Stomach (tissue), 19 donors: ENCODE measurements at places on chromosomes 6 and 20.

DNA sequence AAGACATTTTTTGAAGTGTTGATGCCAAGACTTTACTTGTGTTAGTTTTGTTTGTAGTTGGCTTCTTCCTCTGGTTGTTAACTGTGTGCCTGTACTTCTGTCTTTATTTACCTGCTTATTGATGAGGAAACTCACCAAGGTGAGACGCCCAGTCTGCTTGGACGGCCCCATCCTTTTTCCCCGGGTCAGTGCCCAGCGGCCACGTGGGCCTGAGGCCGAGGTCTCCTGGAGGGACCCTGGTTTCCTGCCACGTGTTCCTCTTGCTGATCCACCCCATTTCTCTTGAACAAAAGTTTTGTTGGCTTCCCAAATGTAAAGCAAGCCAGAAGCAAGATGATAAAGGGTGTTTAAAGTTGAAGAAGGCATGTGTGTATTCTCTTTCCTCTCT, 24.8 kb downstream of the DUSP22 start:
- DNase-seq, result no peak

DNA sequence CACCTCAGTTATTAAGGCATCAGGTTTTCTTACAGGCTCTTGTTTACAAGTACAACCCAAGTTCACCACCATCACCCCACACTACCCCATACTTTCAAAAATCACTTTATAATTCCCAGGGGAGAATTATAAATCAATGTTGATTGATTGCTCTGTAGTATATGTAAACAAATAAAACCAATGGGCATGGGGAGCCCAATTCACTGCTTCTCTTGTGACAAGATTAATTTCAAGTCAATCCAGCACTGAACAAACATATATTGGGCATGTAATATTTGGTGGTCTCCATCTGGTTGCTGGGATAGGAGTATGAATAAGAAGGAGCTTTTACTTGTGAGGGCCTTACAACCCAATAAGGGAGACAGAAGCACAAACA, 95.8 kb downstream of the CLVS2 start:
- no peak for DNase-seq

- DNase-seq, result no peak
Observed at GRCh38 chr6:167807756-167808155, 19.0 kb upstream of the AFDN start.

DNA sequence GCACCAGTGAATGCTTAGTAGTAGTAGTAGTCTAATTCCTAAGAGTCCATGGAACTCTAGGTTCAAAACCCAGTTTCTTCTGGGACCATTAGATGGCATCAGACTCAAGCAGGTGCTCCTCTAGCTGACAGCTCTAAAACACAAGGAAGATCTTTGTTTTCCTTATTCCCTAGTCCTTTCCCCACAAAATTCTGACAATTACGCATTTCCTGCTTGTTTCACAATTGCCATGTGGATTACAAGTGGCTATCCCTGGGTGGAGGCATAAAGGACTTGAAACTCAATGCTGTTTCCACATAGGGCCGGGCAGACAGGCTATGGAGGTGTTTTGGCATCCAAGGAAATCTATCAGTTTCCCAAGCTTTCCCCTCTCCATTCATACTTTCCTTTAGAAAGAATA, 9.2 kb upstream of the HLA-DOB start:
- DNase-seq, result peak; percentile 45

DNA sequence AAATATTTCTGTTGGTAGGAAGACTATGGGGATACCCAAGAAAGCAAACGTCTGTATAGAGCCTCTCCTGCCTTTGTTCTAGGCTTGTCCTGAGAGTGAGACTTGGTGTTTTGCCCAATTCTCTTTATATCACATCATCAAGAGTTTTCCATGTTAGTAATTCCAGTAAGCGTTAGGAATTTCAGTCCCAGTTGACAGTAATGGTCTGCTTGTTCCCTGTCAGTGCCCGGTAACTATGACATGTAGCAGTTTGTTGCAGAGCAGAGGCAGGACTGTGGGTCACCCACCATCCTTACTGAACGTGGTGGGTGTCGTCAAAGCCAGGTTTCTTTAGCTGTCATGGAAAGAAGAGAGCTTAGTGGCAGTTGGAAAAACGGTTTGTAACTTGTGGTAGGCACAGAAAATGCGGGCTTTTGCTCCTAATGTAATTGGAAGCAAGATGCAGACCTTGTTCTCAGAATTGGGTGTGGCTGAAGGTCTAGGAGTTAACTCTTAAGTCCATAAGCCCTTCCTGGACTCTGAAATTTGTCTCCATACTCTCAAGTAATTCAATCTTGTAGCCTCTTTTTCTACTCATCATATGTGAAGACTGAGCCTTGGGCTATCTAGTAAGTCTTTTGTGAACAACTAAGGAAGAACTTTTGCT, 188.8 kb downstream of the TMEM242 start:
- no peak for DNase-seq

- no peak for DNase-seq
Observed at GRCh38 chr20:62104791-62105345, 17.4 kb upstream of the LSM14B start.

DNA sequence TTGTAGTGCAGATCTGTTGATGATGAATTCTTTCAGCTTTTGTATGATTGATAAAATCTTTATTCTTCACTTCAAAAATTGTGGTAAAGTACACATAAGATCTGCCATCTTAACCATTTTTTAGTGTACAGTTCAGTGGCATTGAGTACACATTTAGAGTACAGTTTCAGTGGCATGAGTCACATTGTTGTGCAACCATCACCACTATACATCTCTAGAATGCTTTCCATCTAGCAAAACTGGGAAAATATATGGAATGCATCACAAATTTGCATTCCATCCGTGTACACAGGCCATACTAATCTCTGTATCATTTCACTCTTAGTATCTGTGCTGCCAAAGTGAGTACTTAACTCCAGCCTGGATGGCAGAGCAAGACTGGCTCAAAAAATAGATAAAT, 28.7 kb downstream of the SIRPD start:
- DNase-seq, result no peak

DNA sequence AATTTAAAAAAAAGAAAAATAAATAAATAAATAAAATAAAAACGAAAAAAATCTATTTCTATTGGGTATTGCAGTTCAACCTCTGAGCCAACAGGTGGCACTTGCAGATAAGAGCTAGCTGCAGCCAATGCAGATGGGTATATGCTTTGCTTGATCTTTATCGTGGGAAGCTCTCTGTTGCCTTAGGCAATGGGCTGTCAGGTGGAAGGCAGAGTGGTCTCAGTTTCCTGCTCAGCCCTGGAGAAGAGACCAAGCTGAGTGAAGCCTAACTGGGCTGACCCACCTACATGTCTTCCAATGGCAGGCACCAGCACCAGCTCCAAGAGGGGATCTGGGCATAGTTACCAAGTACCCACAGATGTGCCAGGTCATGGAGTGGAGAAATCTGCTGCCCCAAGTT, 95.0 kb downstream of the AK9 start:
- no peak for DNase-seq

GRCh38 chr6:90678049-90678779, 91.3 kb upstream of the MAP3K7 start:
- DNase-seq, result no peak

DNA sequence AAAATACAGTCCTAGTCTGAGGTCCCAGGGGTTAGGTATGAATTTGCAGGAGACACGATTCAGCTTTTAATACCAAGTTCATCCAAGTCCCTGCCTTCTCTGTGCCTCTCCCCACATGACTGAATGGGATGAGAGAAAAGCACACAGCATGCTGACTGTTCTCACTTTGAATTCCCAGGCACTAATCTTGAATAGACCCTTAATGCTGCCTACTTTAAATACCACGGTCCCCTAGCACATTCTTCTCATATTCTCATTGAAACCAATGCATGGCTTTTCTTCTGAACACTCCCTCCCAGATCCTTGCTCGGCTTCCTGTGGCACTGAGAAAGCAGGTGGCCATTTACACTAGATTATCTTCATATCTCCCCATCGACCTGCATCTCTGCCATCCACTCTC, 30.1 kb upstream of the SCAF8 start:
- no peak for DNase-seq

- DNase-seq, result no peak
Observed at GRCh38 chr6:149445573-149445972, 39.2 kb downstream of the ZC3H12D start.

GRCh38 chr20:38115205-38115604, 49.9 kb downstream of the TGM2 start:
- DNase-seq, result no peak

GRCh38 chr6:119978274-119978889, 628.8 kb upstream of the MAN1A1 start:
- DNase-seq, result no peak

- no peak for DNase-seq
Observed at GRCh38 chr6:153001767-153002612, 519 bp downstream of the MTRF1L start.

- DNase-seq, result no peak
Observed at GRCh38 chr6:31470801-31471200, 27.1 kb upstream of the MICB start.

GRCh38 chr6:119240257-119241110, 109.1 kb downstream of the MAN1A1 start:
- no peak for DNase-seq

DNA sequence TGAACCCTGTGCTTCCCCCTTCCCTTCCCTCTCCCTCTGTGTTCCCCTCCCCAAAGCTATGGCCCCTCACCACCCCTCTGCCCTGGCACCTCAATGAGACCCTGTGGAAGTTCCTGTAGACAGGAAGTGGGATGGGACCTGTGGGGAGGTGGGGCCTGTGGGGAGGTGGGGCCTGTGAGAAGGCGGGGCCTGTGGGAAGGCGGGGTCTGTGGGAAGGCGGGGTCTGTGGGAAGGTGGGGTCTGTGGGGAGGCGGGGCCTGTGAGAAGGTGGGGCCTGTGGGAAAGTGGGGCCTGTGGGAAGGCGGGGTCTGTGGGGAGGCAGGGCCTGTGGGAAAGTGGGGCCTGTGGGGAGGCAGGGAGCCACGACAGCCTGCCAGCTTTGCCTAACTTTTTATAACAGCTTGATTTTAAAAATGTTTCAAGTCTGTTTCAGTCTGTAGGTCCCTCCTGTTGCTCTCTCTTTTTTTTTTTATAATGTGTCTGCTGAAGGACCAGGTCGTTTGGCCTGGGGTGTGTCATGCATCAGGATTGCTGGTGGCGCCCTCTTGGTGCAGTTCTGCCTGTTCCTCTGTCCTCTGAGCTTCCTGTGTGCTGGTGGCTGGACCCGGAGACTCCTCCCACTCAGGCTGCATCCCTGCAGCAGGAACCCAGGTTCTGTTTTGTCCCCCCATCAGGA, 70.5 kb upstream of the SLCO4A1 start:
- no peak for DNase-seq

DNA sequence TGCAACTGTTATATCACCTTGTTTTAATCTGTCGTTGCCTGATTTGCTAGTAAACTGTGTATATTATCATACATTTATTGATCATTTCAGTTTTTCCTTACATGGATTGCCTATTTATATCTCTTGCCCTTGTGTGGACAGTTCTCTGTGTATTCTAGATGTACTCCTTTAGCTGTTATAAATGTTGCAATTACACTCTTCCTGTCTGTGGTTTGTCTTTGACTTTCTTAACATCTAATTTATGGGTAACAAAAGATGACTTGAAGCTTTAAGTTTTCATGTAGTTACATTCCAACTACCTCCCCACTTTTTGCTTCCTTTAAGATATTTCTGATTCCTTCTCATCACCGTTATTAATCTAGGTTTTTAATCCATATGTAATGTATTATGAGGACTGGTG, 22.6 kb downstream of the PLCB1 start:
- no peak for DNase-seq

DNA sequence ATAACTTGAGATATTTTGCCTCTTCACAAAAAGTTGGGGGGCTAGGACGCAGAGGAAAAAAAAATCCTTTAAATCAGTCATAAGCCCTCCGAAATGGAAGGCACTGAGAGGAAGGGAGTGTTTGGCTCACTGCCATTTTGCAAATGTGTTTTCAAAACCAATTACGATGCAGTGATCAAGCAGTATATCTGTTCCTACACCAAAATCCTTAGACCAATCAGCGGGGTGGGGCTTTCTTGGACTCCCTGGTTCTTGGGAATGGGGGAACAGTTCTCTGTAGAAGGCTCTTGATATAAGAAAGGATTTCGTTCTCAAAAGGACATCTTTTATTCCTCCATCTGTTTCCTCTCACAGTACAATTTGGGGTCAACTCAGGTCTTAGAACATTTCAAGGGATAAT, 478.6 kb upstream of the JARID2 start:
- DNase-seq, result no peak

DNA sequence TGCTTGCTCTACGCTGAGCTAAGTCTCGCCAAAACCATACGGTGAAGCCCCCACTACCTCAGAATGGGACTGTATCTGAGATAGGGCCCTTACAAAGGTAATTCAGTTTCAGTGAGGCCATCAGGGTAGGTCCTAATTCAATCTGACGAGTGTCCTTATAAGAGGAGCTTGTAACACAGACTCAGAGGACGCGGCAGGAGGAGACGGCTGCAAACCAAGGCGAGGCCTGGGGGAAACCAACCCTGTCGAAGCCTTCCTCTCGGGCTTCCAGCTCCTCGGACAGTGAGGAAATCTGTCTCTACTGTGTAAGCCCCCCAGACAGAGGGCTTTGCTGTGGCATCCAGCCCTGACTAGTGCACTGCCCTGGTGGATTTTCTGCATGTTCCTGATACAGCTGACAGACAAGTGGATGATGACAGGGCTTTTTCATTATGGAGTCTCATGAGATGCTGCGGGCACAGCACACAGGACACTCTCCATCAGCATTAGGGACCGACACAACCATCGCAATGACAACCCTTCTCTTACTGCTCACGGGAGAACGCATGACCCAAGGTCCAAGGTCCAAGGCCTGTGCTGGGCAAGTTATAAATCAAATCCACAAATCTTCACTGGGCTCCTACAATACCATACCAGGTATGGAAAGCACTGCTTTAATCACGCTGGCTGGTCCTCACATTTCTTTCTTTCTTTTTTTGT, 48.2 kb downstream of the SSR1 start:
- DNase-seq, result peak; percentile 10

DNA sequence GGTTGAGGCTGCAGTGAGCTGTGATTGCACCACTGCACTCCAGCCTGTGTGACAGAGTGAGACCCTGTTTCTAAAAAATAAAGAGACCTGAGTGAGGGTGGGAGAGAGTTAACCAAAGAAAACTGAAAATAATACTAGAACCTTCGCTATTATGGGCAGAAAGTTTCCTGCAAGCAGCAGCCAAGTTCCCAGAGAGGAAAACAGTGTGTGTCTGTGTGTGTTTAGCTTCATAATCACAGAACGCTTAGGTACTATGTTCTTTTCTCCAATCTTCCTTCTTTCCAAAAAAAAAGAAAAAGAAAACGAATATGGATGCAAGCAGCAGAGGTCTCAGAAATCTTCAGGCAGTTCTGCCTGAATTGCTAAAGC, 170.0 kb downstream of the LY86 start:
- DNase-seq, result no peak
